ENCODE measurements at places on chromosomes 16 and 17.

DNA sequence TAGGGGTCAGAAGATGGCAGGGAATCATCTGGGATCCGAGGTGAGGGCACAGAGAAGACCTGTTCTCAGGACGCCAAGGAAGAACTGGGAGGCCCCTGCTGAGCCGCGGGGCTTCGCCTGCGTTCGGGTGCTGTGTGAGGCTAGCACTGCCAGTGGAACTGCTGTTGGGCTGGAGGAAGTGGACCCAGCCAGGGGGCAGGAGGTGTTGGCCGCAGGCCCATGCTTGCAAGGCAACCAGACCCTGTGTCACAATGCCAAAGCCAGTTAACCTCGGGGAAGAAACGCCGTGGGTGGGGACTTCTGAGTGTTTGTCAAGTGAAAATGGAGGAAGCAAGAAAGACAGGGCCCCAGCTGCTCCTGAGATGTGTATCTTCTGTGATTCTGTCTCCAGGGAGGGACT, 185.5 kb downstream of the LGALS9B start:
- peak; percentile 15 for DNase-seq

DNA sequence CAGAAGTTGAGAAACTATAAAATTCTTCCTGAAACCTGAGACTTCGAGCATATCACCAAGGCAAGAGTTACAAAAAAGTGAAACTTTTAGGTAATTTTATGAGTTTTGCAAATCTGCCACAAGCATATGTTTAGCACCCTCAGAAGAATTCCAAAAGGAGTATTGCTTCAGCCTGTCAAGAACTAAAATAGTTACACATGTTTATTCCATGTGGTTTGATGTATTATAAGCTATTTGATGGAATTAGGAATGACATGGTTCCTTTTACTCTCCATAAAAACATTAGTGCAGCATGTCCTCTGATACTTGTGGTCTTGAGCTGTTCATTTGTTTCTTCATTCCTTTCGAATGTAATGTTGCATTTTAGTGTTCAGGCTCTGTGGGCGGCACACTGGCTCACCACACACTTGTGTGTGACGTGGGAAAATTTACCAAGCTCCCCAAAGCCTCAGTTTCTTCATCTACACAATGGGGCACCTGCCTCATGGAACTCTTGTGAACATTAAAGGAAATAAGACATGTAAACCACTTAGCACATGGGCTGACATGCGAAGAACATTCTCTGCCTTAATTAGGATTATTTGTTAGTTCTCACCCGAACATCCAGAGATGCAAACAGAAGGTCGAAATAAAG, 204.2 kb upstream of the FOXF1 start:
- DNase-seq: no peak

GRCh38 chr17:18261146-18261515, 669 bp downstream of the MIEF2 start:
- DNase-seq: peak; percentile 96

GRCh38 chr16:86158688-86159360, 259.9 kb downstream of the IRF8 start:
- DNase-seq: no peak

GRCh38 chr17:55546991-55547664, 35.9 kb upstream of the SMIM36 start:
- no peak for DNase-seq

DNA sequence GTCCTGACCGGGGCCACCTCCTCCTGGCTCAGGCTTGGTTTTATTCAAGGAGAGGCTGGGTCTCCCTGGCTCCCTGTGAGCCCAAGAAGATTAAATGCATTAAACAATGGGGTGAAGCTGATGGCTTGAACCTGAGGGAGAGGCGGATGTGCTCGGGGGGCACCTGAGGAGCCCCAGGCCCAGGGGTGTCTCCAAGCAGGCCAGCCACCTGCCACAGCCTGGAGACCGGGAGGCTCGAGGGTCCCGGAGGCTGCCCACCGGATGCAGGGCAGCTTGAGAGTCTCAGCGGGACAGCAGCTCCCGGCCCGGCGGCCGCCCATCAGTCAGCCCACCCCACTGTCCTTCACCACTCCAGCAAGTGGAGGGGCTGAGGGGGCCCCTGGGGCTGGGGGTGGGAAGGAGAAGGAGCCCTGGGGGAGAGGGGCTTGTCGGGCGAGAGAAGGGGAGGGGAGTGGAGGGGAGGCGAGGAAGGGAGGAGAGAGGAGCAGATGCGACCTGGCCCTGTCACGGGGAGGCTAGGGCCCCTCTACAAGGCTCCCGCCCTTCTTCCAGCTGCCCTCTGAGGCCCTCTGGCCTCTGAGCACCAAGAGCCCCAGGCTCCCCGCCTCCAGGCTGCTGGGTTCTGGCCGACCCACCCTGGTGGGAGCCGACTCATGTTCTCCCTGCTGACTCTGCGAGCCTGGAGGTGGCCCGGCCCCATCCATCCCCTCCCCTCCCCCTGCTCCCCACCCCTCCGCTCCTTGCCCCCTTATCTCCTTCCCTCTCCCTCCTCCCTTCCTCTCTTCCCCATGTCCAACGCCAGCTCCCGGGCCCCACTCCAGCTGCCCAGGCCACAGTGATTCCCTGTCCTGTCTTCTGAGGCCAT, 13.2 kb downstream of the CD7 start:
- no peak for DNase-seq

DNA sequence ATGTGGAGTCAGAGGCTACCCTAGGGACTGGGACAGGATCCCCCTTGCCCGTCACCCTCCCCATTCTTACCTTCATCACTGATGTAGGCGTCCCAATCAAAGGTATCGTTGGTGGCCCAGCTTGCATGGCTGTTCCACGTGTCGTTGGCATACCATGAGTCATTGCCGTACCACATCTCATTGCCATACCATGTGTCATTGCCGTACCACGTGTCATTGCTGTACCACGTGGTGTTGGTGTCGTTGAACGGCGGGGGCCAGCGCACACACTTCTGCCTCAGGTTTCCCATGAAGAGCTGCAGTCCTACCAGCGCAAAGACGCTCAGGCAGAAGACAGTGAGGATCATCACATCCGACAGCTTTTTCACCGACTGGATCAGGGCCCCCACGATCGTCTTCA, 4.8 kb downstream of the SCN4A start:
- no peak for DNase-seq

DNA sequence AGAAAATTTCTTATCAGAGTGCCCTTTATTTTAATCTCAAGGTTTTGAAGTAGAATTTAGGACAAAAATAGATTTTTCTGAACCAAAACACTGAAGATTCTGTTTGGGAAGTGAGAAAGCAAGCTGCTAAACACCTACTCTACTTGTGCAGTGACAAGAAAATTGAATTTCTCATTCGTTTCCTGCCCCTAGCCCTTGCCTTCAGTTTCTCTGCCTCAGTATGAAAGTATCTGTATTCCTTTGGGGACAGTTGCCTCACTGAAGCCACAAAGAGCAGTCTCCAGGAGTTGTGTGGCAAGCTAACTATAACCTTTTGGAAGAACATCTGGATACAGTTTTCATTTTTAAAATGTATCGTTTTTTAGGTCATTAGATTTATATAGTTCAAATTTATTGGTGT, 19.7 kb downstream of the MOSMO start:
- DNase-seq: no peak

GRCh38 chr16:85104821-85105391, 7.4 kb downstream of the CIBAR2 start:
- peak; percentile 41 for DNase-seq

DNA sequence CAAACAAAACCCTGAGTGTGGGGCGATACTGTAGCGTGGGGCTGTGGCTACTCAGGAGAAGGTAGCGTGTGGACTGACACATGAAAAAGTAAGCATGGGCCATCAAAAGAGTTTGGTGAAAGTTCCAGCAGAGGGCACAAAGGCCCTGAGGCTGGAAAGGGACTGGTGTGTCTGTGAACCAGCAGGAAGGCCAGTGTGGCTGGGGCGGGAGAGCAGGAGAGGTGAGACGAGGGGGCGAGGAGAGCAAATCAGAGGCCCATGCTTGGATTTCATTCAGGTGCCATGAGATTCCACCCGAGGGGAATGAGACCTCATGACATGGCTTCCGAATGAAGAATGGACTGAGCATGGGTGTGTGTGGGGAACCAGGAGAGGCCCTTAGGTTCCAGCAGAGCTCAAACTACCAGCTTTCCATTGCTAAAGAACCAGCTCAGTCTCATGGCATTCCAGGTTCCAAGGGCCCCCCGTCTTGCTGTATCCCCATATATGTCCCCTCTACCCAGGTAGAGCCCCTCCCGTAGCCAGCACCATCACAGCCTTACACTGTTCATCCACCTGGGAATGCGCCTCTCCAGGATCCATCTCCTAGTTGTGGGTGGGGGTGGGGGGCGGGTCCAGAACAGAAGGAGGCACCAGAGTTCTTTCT, 31.1 kb downstream of the TRPV2 start:
- no peak for DNase-seq

DNA sequence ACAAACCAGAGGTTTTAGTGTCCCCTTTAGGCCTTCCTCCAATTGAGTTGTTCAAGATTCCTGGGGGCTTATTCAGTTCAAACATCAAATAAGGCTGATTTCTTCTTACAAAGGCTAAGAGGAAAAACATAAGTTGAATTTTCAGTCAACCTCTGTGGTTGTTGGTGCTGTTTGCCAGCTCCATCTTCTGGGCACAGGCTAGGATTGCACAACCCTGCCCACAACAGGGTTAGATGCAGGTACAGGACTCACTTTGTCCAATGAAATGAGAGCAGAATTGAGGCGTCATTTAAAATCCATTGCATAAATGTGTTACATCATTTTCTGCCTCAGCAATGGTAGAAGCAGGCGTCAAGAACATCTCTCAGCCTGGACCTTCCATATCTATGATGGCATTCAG, 173.3 kb downstream of the PMP22 start:
- DNase-seq: no peak

GRCh38 chr16:85297881-85298280, 185.6 kb upstream of the CIBAR2 start:
- DNase-seq: no peak

DNA sequence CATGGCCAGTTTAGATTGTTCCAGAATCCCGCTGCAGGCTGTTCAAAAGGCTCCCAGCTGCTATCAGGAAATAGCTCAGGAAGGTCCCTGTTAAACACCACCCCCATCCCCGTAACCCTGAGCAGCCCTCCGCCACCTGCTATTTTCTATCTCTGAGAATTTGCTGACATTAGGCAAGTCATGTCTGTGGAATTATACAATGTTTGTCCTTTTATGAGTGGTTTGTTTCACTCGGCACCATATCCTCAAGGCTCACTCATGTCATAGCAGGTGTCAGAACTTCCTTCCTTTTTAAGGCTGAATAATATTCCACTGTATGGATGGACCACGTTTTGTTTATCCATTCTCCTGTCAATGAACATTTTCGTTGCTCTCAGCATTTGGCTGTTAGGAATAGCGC, 164.3 kb upstream of the FOXF1 start:
- DNase-seq: no peak

DNA sequence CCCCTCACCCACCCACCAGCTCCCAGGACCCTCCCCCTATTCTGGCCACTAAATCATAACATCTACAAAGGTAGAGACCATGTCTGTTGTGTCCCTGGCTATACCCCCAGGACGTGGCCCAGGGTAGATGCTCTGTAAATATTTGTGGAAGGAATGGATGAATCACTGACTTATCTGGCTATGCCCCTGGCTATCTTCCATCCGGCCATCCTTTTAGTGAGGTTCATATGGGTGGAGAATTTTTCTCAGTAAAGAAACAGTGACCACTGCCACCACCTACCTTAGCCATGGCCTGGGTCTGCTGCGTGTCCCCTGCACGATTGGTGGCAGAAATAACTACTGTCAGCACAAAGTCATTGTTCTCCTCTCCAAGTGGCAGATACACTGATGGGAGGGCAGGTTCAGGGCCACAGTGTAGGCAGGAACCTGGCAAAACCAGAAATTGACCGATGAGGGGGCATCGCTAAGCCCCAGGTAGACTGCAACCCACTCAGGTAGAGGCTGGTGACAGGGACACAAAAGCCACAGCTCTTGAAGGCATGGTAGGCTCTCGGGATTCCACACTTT, 63.1 kb upstream of the BCO1 start:
- no peak for DNase-seq

DNA sequence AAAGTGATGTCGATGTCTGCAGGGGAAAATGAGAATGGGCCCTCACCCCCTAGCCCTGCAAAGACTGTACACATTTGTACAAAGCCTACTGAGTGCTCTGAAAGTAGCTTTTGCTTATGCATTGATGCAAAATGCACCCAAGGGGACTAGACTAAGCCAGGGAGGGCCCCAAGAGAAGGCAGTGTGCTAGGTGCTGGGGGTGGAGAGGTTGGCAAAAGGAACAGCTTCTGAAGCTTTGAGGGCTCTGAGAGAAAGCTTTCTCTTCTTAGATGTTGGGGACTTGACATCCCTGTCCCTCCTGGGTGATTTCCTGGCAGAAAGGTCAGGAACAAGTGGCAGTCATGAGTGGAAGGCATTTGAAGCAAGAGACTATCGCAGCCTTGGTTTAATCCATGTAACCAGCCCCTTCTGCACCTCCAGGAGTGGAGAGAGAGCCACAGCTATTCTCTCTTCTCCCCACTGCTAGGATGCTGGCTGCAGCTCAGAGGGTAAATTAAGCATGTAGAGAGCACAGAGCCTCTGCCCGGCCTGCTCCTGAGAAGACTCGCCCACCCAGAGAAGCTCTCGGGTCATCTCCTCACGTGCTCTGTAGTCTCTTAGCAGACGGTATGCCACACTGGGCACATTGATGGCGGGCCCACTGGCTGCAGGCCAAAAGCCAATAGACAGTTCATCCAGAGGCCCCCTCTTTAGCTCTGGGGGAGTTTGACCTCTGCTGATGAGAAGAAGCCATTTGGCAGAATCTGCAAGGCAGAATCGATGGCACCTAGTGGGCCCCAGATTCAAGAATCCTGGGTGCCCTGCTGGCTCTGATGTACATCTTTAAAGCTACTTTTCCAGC, 221.4 kb downstream of the MSI2 start:
- no peak for DNase-seq

- no peak for DNase-seq
Measured at GRCh38 chr17:14061666-14062560, 7.4 kb upstream of the COX10 start.

- DNase-seq: no peak
Measured at GRCh38 chr16:35102780-35103403, 1643.5 kb downstream of the TP53TG3F start.

GRCh38 chr16:11794996-11795886, 1.8 kb downstream of the ZC3H7A start:
- DNase-seq: no peak

GRCh38 chr17:63646488-63646806, 24.2 kb downstream of the MAP3K3 start:
- no peak for DNase-seq

- no peak for DNase-seq
Measured at GRCh38 chr17:58192612-58193011, at the start of gene EPX. Gene EPX (plus strand): TSS chr17:58192726. CDS start chr17:58192847, 121 bp downstream.

- DNase-seq: no peak
Measured at GRCh38 chr16:1088295-1089170, 7.5 kb downstream of the C1QTNF8 start.

GRCh38 chr17:27087935-27088766, 205.8 kb upstream of the WSB1 start:
- no peak for DNase-seq

GRCh38 chr17:13740686-13741085, 139.0 kb upstream of the HS3ST3A1 start:
- no peak for DNase-seq

Data from body of pancreas (tissue), 4 donors.